ENCODE measurements at places on chromosomes 2 and 18. TPM values are rescaled to one million over a fixed set of nuclear protein-coding genes. Genes with fewer than 3 reads are reported as not detected.

Gene CFAP65
- 0.33 TPM for total RNA-seq

Gene LCT
- total RNA-seq = not detected

Gene TMEM182
- total RNA-seq = 6.2 TPM

Gene ASB18
- total RNA-seq = not detected

Gene PTPN18
- total RNA-seq = 35.3 TPM

Gene DIPK1C
- total RNA-seq = 0.26 TPM
